ENCODE measurements at places on chromosomes 7 and 10.

DNA sequence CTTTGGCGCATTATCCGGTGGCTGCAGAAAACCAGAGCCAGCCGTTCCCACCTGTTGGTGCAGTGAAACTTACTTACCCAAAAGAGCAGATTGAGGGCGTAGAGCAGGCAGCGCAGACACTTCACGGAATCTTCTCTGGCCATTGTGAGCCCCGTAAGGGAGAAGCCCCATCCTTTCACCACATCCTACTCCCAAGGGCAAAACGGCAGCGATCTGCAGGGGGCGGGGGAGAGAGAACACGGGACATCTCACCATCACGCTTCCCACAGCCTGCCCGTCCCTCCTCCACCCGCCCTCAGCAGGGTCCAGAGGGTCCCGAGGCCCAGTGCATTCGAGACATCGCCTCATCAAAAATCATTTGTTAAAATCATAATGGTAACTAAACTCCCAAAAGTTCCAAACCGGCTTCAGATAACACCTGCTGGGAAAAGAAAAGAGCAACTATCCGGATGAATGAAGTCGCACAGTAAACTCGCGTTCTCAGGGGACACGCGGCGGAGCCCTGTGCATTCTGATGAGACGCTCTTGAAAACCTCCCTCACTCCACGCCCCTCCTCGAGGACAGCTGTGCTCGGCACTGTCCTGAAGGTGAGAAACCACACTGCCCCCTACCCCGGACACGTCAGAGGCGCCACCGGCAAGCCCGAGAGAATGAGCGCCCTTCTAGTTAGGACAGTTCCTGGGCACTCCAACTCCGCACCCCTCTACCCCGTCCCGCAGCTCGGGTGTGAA is 1.2 kb downstream of the TSPAN12 start:
- peak; percentile 46 for DNase-seq

DNA sequence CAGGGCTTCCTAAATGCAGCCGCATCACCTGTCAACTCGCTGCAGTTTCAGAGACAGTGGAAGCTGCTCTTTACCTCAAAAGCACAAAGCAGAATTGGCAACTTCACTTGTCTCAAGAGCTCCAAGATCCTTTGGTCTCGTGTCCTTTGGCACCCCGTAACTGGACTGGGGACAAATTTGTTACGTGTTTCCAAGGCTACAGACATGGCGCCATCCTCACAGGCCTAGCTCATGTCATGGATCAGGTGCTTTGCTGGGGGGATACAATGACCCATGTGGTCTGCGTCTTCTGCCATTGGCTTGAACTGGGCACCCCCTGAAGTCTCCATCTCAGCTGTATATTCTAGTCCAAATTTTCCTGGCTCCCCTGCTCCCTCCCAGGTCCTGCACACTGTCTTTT is 48.6 kb downstream of the CHST3 start:
- DNase-seq: no peak

DNA sequence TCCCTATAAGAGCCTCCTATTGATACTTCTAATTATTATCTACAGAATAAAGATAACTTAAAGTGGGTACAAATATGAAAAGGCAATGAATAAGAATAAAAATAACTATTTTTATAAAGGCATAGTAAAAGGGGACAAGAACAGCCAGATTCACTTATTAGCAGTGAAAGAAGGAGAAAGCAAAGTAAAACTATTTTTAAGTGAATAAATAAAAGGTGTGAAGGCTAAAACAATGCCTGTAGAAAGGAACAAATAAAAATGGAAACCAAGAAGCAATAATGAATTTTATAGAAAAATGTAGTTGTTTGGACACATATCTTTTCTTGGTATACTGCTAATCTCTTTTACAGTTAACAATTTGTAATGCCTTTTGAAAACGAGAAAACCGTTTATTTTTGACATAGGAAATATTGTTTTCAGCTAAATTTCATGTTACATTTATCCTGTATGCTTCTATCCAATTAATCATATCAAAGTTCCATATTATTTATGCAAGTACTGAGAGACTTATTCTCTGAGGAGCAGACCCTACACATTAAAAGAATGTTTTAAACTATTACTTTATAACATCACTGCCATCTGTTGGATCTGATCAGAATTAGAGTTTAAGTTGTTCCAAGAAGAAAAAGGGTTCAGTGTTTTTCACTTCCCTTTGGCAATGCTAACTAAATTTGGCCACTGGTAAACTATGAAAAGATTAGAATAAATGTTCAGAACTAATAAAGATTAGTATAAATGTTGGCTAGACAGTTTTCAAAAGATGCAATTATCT is 59.1 kb downstream of the ARMC3 start:
- DNase-seq: peak; percentile 61

- no peak for DNase-seq
Observed at GRCh38 chr7:141436575-141437075, 114.6 kb upstream of the AGK start.

DNA sequence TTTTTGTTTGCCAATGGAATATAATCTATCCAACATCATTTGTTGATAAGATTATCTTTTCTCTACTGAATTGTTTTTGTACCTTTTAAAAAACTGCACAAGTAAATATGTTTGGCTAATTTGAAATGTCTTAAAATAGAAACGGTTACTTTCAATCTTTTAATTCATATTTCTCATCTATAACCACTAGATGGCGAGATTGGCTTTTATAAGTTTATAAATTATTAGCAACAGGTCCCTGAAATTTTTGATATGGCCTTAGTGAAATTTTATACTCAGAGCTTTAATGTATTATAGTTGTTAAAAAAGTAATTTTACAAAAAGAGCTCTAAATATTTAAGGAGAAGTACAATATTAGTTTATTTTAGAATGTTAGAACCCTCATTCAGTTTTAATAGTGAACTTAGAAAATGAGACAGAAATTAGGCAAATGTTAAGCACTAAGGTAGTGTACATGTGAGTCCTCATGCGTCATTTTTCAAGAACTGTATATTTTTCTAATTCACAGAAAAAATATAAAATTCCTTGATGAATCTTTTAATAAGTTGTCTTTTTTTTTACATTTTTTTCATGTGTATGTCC is 592.5 kb downstream of the ARL4A start:
- DNase-seq: peak; percentile 47

DNA sequence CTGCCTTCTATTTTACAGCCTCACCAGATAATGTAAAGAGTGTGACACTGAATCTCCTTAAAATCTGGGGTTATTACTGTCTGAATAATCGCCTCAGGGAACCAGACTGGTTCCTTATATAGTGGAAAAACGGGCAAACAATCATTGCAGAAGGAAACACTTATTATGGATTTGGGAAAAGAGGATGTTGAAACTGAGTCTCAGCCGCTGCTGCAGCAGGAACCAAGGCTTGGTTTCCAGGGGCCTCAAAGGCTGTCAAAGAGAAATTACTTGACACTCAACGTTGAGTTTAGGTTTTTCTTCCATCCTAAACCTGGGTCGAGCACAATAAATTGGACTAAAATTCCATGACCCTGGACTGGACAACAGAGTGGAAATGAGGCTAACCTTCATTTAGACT is 103.8 kb upstream of the AHR start:
- no peak for DNase-seq

DNA sequence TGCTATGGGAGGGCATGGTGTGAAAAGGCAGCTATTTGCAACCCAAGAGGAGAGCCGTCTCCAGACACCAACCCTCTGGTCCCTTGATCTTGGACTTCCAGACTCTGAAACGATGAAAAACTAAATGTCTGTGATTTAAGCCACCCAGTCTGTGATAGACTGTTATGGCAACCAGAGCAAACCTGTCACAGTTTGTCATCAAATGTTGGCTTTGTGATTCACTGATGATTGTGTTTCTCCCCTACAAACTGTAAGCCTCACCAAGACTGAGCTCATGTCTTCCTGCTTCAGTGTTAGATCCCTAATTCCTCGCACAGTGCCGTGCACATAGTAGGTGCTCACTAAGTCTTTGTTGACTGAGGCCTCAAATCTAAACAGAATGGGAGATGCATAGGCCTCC is 224.6 kb upstream of the PITRM1 start:
- peak; percentile 21 for DNase-seq

- DNase-seq: no peak
Observed at GRCh38 chr10:30014511-30014910, 44.9 kb downstream of the JCAD start.

DNA sequence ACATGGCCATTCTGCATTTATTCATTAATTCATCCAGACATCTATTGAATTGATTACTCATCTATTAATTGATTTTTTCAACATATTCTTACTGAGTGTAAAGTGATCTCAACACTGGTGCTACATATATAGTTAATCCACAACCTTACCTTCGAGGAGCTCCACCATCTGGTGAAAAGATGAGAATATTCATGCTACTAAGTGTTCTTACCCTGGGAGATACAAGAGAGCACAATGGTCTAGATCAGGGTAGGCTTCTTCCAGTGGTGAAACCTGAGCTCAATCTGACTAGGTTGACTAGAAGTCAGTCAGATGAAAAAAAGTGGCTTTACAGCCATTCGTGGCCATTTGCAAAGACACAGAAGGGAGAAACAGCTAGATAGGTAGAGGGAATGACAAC is 507.4 kb downstream of the ANKRD7 start:
- no peak for DNase-seq

DNA sequence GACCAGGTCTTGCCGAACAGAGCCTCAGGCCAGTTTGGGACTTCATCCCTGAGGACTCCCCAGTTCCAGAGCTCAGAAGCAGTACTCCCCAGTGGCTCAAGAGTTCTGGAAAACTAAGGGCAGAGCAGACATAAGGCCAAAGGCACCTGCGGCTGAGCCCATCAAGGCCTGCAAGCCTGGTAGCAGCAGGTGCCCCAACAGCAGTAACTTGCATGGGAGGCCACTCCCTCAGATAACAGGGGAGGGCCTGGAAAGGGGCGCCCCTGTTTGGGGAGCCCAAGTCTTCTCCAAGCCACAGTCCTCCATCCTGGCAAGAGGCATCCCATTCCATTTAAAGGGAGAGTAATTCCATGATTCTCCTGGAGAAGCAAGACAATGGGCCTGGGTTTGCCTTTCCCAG is 13.0 kb downstream of the POLL start:
- no peak for DNase-seq

- DNase-seq: no peak
Observed at GRCh38 chr7:29765490-29765889, 40.8 kb upstream of the WIPF3 start.

GRCh38 chr10:2476218-2476811 is 591.0 kb upstream of the PFKP start:
- DNase-seq: no peak

DNA sequence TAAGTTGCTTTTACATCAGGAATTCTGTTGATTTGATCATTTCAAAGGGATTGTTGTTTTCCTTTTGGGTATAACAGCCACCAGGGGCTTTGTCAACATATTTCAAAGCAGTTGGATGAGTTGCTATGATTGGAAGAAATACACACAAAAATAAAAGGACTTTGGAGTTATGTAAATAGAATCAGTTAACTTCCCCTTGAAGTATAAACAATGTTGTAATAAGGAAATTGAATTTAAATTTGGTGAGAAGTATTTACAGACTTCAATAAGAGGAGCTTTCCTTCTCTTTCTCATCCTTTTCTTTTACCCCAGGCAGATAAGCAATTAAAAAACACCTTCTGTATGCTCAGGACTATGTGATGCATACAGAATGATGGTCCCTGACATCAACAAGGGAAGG is 199.7 kb downstream of the LHFPL3 start:
- no peak for DNase-seq

DNA sequence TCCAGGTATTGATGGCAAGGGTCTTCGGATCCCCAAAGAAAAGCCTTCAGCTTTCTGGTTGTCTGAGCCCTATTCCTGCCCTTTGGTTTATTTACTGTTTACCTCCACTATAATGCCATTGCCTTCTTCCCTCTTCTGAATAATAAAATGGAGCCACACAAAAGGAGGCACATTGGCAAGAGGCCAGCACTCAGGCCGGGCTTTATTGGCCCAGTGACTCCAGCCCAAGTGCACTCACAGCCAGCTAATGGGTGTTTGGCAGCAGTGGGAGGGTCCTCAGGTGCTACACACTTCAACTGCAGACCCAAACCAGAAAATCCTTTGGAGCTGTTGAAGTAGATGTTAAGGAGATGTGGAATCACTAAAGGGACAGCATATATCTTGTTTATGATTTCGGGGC is 336.0 kb downstream of the PLXNA4 start:
- DNase-seq: peak; percentile 47

- DNase-seq: no peak
Observed at GRCh38 chr7:102080019-102080433, 206.6 kb upstream of the SH2B2 start.

DNA sequence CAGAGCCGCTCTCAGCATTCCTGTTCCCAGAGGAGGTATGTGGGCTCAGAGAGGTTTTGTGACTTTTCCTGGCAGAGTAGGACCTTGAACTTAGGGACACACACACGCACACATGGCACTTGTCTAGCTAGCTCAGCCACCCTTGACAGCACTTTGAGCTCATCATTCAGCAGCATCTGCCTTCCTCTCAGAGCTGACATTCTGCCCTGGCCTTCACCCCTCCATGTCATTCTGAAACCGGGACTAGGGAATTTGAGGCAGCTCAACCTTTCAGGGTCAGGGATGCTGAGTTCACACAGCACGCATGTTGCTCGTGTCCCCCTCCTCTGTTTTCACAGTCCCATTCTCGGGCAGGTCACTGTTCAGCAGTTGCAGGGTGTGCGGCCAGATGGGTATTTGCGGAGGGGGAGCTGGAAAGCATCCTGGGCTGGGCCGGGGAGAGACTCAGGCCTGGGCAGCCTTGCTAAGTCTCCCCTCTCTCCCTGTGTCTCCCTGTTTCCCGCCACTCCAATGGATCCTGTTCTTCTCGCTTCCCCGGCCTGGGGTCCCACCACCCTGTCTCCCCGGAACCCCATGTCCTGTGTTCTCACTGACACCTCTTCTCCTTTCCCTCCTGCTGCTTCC is 78.0 kb downstream of the COL13A1 start:
- DNase-seq: no peak

DNA sequence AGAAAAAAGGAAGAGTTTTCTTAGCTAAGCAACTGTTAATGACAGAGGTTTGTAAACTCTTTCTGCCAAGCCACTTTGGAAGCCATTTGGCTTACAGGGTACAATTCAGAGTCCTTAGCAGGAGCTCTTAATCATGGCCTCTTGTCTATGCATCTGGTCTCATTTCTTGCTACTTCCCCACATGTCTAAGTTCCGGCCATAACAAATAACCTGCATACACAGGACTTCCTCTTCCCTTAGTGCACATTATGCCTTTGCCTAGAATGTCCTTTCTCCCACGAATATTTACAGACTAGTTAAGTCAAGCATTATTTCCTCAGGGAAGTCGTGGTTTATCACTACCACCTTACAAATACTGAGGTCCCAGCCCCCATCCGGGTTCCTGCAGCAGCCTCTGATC is 8.6 kb upstream of the UPF2 start:
- peak; percentile 16 for DNase-seq
